Frontal cortex (tissue), 4 donors: ENCODE measurements at places on chromosomes 12 and 14. TPM values are rescaled to one million over a fixed set of nuclear protein-coding genes. Genes with fewer than 3 reads are reported as not detected.

Gene TMEM132D
- 4.1 TPM for total RNA-seq

Gene NFATC4
- total RNA-seq = 2.9 TPM

Gene ACRBP
- total RNA-seq = 0.41 TPM

Gene POU6F1
- total RNA-seq = 9.0 TPM

Gene GALNT16
- total RNA-seq = 4.1 TPM

Gene GPR132
- total RNA-seq = 1.2 TPM

Gene REM2
- 2.4 TPM for total RNA-seq

Gene TMEM121
- 24.5 TPM for total RNA-seq

Gene ACOT4
- 1.2 TPM for total RNA-seq

Gene FIGNL2
- 0.82 TPM for total RNA-seq

Gene FNTB
- total RNA-seq = 5.3 TPM

Gene SRGAP1
- total RNA-seq = 40.8 TPM

Gene TAS2R31
- 7.3 TPM for total RNA-seq

Gene RIMKLB
- 164 TPM for total RNA-seq

Gene ALKBH2
- total RNA-seq = 31.4 TPM

Gene SETD1B
- 2.4 TPM for total RNA-seq

Gene NR1H4
- total RNA-seq = not detected

Gene LRRIQ1
- 6.5 TPM for total RNA-seq

Gene LALBA
- total RNA-seq = not detected

Gene FLRT2
- total RNA-seq = 84.0 TPM

Gene GPRC5D
- not detected for total RNA-seq

Gene RDH5
- total RNA-seq = 4.5 TPM

Gene LRTM2
- total RNA-seq = 1.6 TPM

Gene TAS2R42
- not detected for total RNA-seq

Gene PLEKHG7
- total RNA-seq = not detected

Gene ISM2
- total RNA-seq = 1.2 TPM

Gene TEX52
- not detected for total RNA-seq

Gene CIROP
- not detected for total RNA-seq

Gene TSPAN11
- total RNA-seq = 2.9 TPM

Gene DHRS4L2
- total RNA-seq = 3.3 TPM

Gene PAX9
- not detected for total RNA-seq
